ENCODE measurements at places on chromosomes 12 and 14. TPM values are rescaled to one million over a fixed set of nuclear protein-coding genes. Genes with fewer than 3 reads are reported as not detected.
A peak's percentile ranks its signal among the peaks of the same experiment; 100 is the strongest.

Gene PAX9
- 4.9 TPM for total RNA-seq

Gene OTOGL
- total RNA-seq: 1.3 TPM

Gene CIROP
- not detected for total RNA-seq

Gene POTEG
- not detected for total RNA-seq

Gene DRAM1
- 31.2 TPM for total RNA-seq

Gene KLRK1
- total RNA-seq: 7.0 TPM

Gene YARS2
- total RNA-seq: 27.4 TPM

Gene FAM222A
- total RNA-seq: 7.3 TPM

Gene GPR137C
- total RNA-seq: 1.2 TPM

Gene CIDEB
- total RNA-seq: 14.4 TPM

Gene VRTN
- not detected for total RNA-seq

Gene LRRC10
- total RNA-seq: not detected

Gene CEBPE
- not detected for total RNA-seq

Gene ZC2HC1C
- total RNA-seq: 0.96 TPM

Gene SIX6
- not detected for total RNA-seq

DNA sequence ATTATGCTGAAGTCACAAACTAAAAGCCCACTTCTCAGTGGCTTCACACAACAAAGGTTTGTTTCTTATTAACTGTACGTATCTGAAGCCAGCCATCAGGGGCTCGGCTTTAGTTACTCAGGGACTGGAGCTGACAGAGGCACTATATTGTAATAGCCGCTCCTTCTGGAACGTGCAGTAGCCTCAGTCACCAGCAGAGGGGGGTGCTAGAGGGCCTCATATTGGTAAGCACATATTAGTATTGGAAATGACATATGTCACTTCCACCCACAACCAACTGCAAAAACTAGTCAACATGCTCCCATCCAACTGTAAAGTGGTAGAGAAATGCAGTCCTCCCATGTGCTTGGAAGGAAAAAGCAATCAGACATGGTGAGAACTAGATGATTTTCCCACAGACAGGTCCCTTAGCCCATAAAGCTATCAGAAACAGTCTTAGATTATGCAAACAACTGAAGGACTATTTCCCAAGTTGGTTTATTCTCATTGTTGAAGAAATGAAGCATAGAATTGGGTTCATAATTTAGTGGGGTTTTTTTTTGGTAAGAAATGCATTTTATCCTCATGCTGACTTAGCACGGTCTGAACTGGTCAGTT is 183.6 kb upstream of the G2E3 start:
- H3K4me3 ChIP-seq: no peak overlapping the region
- H3K27me3 ChIP-seq: no peaks in the 10 kb centered on the region
- no peak overlapping the region for H3K27ac ChIP-seq
- no peaks in the 10 kb centered on the region for H3K36me3 ChIP-seq
- DNase-seq: peak; percentile 58

DNA sequence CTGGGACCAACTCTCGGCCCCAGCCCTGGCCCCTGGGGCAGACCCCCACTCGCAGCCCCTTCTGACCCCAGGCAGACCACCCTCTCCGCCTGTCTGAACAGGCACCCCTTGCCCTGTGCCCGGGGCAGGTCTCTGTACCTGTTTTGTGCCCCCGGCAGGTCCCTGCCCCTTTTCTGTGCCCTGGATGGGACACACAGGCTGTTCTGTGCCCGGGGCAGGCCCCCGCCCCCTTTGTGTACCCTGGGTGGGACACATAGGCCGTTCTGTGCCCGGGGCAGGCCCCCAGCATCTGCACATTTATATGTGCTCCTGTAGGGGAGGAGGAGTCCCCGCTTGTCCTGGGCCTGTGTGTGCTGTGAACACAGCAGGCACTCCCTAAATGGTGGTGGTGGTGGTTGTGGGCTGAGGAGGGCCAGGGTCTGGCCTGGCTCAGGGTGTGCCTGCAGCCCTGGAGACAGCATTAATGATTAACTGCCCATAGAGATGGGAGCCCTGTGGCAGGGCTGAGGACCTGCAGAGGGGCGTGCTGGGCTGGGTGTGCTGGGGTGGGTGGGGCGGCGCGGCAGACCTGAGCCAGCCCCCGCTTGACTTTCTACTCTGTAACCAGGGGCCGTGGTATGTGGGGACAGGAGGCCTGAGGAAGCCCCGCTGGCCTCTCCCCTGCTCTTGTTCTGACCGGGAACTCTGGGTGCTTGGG is 3.7 kb downstream of the FBRSL1 start:
- H3K27ac ChIP-seq: peak overlapping the region; percentile 75
- H3K27me3 ChIP-seq: no peaks in the 10 kb centered on the region
- peaks cover 40% of the 10 kb centered on the region for H3K4me1 ChIP-seq

- H3K27ac ChIP-seq: no peak overlapping the region
- no peaks in the 10 kb centered on the region for H3K4me1 ChIP-seq
- no peak for DNase-seq
- no peaks in the 10 kb centered on the region for H3K36me3 ChIP-seq
- no peaks in the 10 kb centered on the region for H3K27me3 ChIP-seq
Observed at GRCh38 chr14:58587271-58587670, 50.5 kb upstream of the DACT1 start.

DNA sequence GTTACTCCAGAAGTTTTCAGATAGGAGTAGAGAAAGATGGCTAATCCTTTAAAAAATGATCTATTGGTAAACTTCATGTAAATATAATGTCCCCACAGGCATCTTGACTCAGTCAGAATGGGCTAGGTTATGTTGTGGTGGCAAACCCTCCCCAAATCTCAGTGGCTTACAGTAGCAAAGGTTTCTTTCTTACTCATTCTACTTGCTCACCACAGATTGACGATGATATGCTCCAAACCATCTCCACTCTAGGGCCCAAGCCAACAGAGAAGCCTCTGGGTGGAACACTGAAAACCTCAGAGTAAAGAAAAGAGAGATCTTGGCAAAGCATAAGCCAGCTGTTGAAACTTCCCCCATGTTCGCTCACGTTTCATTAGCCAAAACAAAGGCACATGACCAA is 146.4 kb downstream of the EMP1 start:
- no peak overlapping the region for H3K27ac ChIP-seq
- H3K4me1 ChIP-seq: no peaks in the 10 kb centered on the region
- H3K36me3 ChIP-seq: no peaks in the 10 kb centered on the region
- H3K27me3 ChIP-seq: no peaks in the 10 kb centered on the region
- no peak for DNase-seq

- H3K27ac ChIP-seq: no peak overlapping the region
- no peaks in the 10 kb centered on the region for H3K4me1 ChIP-seq
- no peak for DNase-seq
- H3K27me3 ChIP-seq: no peaks in the 10 kb centered on the region
Observed at GRCh38 chr14:36981832-36982529, 190.4 kb downstream of the SLC25A21 start.

- H3K4me1 ChIP-seq: no peaks in the 10 kb centered on the region
- no peak overlapping the region for H3K4me3 ChIP-seq
- no peaks in the 10 kb centered on the region for H3K27me3 ChIP-seq
- H3K36me3 ChIP-seq: no peaks in the 10 kb centered on the region
Observed at GRCh38 chr14:57085801-57086200, 182.9 kb downstream of the EXOC5 start.

GRCh38 chr14:96906434-96906833 is 109.3 kb downstream of the VRK1 start:
- H3K4me1 ChIP-seq: no peaks in the 10 kb centered on the region
- H3K27ac ChIP-seq: no peak overlapping the region
- H3K27me3 ChIP-seq: no peaks in the 10 kb centered on the region
- no peak for DNase-seq
- no peak overlapping the region for H3K4me3 ChIP-seq
- H3K36me3 ChIP-seq: no peaks in the 10 kb centered on the region

- no peaks in the 10 kb centered on the region for H3K36me3 ChIP-seq
- no peak for DNase-seq
- H3K4me1 ChIP-seq: no peaks in the 10 kb centered on the region
- H3K27ac ChIP-seq: no peak overlapping the region
- no peak overlapping the region for H3K4me3 ChIP-seq
Observed at GRCh38 chr14:53742233-53742620, 214.4 kb downstream of the BMP4 start.

GRCh38 chr12:46154221-46154985 is 114.4 kb downstream of the SLC38A1 start:
- no peaks in the 10 kb centered on the region for H3K4me1 ChIP-seq
- no peak overlapping the region for H3K4me3 ChIP-seq
- no peak overlapping the region for H3K27ac ChIP-seq
- no peaks in the 10 kb centered on the region for H3K27me3 ChIP-seq

DNA sequence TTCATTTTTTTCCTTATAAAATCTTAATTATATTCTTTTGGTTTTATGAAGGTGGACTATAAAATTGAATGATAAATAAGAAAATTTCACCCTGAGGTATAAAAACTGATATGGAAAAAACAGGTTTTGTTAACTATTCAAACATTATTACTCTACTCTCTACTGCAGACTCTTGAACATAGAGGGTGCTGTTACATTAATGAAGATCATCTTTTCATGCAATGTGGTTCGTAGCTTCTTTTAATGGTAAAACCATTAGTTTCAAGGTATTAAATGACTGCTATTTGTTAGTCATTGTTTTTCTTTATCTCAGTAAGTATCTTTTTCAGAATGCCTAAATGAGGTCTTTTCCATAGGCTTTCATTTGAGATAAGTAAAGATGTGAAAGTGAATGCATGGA is 510.4 kb downstream of the SLC16A7 start:
- H3K27me3 ChIP-seq: no peaks in the 10 kb centered on the region
- no peak overlapping the region for H3K27ac ChIP-seq
- H3K4me1 ChIP-seq: no peaks in the 10 kb centered on the region
- H3K36me3 ChIP-seq: no peaks in the 10 kb centered on the region

- H3K4me1 ChIP-seq: no peaks in the 10 kb centered on the region
- no peaks in the 10 kb centered on the region for H3K27me3 ChIP-seq
- H3K36me3 ChIP-seq: no peaks in the 10 kb centered on the region
- H3K4me3 ChIP-seq: no peak overlapping the region
- H3K27ac ChIP-seq: no peak overlapping the region
- no peak for DNase-seq
Observed at GRCh38 chr14:33553706-33554278, 397.1 kb downstream of the EGLN3 start.

DNA sequence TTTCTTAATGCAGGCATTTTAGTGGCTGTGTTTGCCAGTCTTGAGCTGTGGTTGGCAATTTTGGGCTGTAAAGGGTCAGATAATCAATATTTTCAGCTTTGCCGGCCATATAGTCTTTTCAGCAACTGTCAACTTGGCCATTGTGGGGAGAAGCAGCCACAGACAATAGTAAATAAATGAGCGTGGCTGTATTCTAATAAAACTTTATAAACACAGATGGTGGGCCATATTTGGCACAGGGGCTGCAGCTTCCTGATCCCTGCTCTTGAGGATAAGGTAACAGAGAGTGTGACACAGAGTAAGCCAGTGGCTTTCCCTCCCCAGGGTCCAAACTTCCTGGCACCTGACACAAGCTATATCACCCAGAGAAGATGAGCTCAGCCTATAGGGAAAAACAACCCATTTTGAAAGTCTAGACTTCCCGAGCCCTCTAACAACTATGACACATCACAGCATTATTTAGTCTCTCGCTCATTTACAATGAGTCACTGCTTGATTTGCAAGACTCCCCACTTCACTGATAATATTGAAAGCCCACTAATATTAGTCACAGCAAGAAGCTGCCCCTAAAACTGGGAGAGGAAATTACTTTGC is 163.1 kb upstream of the TMPO start:
- no peak overlapping the region for H3K27ac ChIP-seq
- no peaks in the 10 kb centered on the region for H3K36me3 ChIP-seq
- no peak for DNase-seq
- no peak overlapping the region for H3K4me3 ChIP-seq

DNA sequence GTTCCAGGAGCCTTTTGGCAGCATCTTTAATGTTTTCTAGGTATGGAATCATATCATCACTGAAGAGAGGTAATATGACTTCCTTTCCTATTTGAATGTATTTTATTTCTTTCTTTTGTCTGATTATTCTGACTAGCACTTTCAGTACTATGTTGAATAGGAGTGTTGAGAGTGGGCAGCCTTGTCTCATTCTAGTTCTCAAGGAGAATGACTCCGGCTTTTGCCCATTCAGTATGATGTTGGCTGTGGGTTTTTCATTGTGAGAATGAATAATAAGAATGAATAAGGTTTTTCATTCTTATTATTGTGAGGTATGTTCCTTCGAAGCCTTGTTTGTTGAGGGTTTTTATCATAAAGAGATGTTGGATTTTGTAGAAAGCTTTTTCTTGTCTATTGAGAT is 98.9 kb downstream of the GPHN start:
- no peaks in the 10 kb centered on the region for H3K4me1 ChIP-seq
- no peaks in the 10 kb centered on the region for H3K36me3 ChIP-seq

GRCh38 chr12:108732489-108733229 is 1.3 kb upstream of the CORO1C start:
- peak overlapping the region; percentile 92 for H3K4me3 ChIP-seq
- H3K27me3 ChIP-seq: no peaks in the 10 kb centered on the region
- H3K27ac ChIP-seq: peak overlapping the region; percentile 98
- no peaks in the 10 kb centered on the region for H3K36me3 ChIP-seq

DNA sequence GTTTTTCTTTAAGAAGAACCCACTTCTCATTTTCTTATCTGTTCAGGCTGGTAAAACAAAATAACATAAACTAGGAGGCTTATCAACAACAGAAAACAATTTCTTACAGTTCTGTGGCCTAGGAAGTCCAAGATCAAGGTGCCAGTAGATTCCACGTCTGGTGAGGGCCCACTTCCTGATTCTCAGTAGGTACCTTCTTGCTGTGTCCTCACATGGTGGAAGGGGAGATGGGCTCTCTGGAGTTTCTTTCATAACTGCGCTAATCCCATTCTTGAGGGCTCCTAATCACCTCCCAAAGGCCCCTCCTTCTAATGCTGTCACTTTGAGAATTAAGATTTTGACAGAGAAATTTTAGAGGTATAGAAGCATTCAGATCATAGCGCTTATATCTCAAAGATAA is 33.4 kb downstream of the TXNRD1 start:
- no peak for DNase-seq
- no peaks in the 10 kb centered on the region for H3K4me1 ChIP-seq
- no peaks in the 10 kb centered on the region for H3K36me3 ChIP-seq
- no peak overlapping the region for H3K4me3 ChIP-seq

GRCh38 chr12:6788972-6789924 is at the start of gene CD4:
Gene CD4, plus strand, starts transcription at chr12:6789528. Its CDS starts 10,611 bp downstream, at chr12:6800139.
- H3K36me3 ChIP-seq: no peaks in the 10 kb centered on the region
- peak within 1 kb of the TSS; percentile 66 for H3K27ac ChIP-seq
- peak within 1 kb of the TSS; percentile 30 for H3K4me3 ChIP-seq
- no peaks in the 10 kb centered on the region for H3K4me1 ChIP-seq
- no peaks in the 10 kb centered on the region for H3K27me3 ChIP-seq

GRCh38 chr12:126210026-126210425 is 1144.8 kb downstream of the AACS start:
- no peaks in the 10 kb centered on the region for H3K36me3 ChIP-seq
- no peak overlapping the region for H3K4me3 ChIP-seq
- DNase-seq: no peak
- H3K27me3 ChIP-seq: no peaks in the 10 kb centered on the region
- no peaks in the 10 kb centered on the region for H3K4me1 ChIP-seq

GRCh38 chr12:113129664-113130456 is 5.7 kb downstream of the RASAL1 start:
- no peak for DNase-seq
- H3K27ac ChIP-seq: no peak overlapping the region
- H3K4me3 ChIP-seq: no peak overlapping the region
- no peaks in the 10 kb centered on the region for H3K4me1 ChIP-seq
- no peaks in the 10 kb centered on the region for H3K27me3 ChIP-seq
